ENCODE measurements at places on chromosomes 12 and 14.
A peak's percentile ranks its signal among the peaks of the same experiment; 100 is the strongest.

- no peak for DNase-seq
These were observed 130.8 kb downstream of the RTN1 start for GRCh38 chr14:59739794-59740193.

GRCh38 chr14:28754209-28754985 is 12.2 kb upstream of the FOXG1 start:
- DNase-seq, result peak; percentile 54

DNA sequence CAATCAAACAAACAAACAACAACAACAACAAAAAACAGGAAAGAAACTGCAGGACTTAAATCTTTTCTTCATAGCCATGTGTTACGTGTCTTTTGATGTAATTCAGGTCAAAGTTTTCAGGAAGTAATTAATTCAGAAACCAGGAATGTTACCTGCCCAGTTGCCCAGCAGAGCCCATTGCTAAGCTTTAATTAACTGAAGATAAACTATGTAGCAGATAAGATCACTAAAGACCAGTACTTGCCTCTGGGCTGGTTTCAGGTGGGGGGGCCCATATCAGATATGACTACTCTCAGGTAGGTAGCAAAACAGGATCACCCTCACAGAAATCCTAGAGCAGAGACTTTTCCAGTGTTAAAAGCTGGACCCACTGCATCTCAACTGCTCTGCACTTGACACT is 69.2 kb downstream of the LIN7A start:
- DNase-seq, result no peak

DNA sequence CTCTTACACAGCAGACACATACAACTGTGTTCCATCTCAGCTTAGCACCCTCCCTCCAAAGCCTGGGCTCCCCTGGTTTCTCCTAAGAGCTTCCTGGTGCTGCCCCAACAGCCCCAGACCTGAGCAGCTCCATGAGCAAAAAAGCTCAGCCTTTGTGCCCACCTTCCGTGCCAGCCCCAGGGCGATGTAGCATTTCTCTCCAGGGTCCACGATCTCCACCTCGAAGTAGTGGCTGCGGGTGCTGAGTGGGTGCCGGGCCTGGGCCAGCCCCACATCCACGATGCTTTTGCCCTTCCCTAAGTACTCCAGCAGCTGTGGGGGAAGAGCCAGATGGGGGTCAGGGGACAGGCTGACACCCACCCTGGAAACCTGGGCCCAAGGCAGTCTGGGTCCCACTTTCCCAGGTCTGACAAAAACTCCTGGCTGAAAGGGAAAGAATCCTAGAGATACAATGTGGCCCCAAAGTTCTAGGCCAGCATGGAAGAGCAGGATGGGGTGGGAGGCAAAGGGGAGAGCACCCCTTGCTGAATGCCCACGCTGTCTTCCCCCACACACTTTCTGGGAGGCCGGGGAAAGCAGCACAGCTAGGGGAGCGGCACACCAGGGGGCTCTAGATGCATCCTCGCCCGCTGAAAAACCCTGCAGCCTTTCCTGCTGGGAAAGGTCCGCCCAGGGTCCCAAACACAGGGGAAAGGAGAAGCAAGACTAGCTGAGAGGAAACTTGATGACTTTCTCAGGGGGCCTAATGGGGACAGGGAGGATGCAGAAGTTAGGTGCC is 11.0 kb downstream of the SPRYD3 start:
- DNase-seq, result no peak

DNA sequence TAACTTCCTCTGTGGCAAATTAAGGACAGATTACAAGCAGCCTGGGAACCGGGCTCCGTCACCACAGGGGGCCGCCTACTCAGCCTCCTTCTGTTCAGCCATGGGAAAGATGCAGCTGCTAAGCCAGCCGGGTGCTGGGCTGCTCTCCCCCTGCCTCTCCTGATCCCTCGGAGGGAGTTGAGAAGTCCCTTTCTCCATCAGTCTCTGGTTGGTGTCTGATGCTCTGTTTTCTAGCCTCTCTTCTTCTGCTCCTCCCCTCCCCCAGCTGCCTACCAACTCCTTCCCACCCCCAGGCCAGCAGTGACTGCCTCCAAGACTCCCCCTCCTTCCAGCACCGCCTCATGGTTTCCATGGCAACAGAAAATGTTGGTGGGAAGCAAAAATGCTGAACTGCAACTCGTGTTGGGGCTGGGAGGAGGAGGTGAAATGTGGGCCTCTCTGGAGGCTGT is 486.7 kb downstream of the APAF1 start:
- DNase-seq, result peak; percentile 12

GRCh38 chr12:81644503-81644902 is 114.6 kb downstream of the PPFIA2 start:
- peak; percentile 19 for DNase-seq

DNA sequence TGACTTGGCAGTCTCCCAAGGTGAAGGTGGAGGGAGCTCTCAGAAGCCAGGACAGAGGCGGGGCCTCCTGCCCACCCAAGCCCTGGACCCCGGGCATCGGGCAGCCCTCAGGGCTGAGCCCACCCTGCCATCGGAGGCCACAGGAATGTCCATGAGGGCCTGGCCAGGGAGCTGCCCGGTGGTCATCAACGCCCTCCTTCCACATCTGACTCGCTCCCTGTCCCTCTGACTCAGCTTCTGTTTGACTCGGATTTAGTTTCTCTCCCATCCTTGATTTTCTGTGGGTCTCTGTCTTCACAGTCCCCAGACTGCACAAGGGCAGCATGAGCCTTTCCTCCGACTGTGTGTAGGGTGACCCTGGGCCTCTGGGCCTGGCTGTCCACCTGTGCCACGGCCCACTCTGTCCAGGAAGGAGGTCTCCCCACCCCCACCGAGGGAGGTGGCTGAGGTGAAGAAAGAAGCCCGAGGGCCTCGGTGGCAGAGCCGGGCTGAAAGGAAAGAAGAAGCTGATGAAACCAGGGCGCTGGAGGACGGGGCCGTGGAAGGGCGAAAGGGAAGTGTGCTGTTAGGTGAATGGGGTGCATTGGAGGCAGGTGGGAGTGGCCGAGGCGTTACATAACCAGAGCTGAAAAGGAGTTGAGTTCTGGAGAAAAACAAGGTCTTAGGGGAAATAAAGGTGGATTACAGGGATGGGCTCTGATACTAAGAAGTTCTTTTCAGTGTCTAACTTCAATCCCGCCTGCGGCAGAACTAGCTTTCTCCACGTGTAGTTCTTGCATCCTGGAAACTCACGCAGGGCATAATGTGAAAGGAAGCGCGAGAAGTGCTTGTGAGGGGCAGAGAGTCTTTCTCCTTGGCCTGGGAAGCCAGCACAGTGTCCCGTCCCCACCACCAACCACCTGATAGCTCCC is 16.7 kb upstream of the TMEM106C start:
- DNase-seq, result no peak

- DNase-seq, result no peak
These were observed 30.6 kb downstream of the ATF7IP start for GRCh38 chr12:14396071-14396470.

DNA sequence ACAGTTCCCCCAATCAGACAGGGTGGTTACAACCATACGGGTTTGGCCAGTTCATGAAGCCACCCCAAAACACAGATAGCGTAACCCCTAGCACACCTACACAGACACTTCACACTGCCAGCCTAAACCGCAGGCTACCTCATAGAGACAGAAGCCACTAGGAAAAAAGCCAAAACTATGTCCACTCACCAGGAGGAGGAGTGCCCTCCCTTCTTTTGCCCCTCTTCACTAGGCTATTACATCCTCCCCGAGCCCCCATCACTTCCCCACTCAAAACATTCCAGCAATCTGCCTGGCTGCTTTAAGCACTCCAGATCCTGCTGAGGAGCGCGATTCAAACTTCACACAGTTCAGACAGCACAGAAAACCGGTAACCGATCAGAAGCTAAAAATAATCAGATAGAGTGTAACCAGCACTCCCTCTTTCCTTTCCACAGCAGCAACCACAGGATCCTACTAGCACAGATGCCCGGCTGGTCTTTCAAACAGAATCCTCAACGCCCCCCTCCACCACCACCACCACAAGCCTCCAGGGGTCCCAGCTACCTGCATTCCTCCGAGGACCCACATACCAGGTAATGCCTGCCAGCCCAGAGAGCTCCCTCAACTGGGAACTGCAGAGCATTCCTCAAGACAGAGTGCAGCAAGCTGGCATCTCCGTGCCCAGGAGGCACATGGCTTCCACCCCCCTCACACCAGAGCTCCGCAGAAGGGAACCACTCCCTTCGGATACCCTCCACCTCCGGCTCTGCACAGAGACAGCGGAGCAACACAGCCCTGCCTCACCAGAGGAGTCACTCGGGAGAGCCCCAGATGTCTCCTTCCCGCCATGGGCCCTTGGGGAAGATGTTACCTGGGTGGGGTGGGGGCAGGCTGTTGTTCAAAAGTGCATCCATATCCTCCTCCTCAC is 1.5 kb downstream of the CHD4 start:
- DNase-seq, result peak; percentile 23

DNA sequence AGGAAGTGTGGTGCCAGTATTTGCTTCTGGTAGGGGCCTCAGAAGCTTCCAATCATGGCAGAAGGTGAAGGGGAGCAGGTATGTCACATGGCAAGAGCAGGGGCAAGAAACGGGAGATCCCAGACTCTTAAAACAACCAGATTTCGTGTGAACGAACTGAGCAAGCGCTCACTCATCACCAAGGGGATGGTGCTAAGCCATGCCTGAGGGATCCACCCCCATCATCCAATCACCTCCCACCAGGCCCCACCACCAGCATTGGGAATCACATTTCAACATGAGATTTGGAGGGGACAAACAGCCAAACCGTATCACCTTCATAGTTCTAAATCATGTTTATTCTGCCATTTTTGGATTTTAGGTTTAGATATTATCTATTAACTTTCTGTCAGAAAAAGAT is 140.9 kb downstream of the TGFB3 start:
- no peak for DNase-seq

- no peak for DNase-seq
These were observed 56.7 kb downstream of the FOXG1 start for GRCh38 chr14:28823245-28823644.

GRCh38 chr12:2228535-2228934 is 175.7 kb downstream of the CACNA1C start:
- no peak for DNase-seq

DNA sequence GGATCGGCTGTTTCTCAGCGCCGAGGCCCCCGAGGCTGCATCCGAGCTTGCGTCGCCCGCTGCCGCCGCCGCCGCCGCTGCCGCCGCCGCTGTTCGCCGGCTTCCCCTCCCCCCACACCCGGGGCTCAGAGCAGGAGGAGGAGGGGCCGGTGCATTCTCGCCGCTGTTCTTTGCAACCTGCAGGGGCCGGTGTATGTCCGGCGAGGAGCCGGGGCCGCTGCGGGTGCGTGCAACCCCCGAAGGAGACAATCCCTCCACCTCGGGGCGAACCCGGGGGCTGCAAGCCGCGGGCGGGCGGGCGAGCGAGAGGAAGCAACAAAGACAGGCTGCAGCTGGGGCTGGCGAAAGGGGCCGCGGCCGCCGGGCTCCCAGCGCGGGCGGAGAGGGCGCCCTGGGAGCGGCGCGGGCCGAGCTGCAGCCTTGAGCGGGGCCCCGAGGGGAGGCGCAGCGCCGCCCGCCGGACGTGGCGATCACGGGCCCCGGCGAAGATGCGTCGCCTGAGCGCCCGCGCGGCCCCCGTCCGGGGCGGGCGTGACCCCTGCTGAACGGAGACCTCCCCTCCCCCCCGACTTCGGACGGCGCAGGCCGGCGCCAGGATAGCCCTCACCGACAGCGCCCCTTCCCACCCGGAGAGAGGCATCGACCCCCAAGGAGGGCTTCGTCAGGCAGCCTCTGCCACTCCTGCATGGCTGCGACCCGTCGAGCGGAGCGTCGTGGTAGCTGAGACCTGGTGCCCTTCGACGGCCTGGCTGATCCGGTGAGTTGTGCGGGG is 702 bp downstream of the FAM222A start:
- DNase-seq, result peak; percentile 59

DNA sequence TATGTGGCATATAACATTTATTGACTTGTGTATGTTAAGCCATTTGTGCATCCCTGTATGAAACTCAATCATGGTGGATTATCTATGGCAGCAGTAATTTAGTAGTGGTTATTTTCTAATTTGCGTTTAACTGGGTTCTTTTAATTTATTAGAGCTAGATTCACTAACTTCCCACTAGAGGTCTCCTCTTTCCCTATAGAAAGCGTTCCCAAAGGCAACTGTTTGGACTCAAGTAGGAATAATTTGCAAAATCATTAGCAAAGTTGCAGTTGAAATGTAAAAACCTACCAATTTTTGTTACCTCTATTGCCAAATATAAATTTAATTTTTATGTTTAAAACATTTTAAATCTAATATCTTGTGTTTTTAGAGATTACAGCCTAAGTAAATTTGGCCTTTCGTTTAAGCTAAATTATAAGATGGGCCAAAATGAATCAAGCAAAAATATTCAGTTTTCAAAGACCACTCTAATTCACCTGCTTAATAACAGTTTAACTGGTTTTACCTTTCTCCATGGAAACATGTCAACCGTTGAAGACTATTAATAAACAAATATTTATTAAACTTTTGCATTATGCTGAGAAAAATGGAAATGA is 6.0 kb downstream of the DMAC2L start:
- no peak for DNase-seq

GRCh38 chr14:33062476-33062875 is 123.8 kb downstream of the NPAS3 start:
- no peak for DNase-seq

GRCh38 chr14:77281852-77282410 is 10.9 kb upstream of the NGB start:
- DNase-seq, result no peak

DNA sequence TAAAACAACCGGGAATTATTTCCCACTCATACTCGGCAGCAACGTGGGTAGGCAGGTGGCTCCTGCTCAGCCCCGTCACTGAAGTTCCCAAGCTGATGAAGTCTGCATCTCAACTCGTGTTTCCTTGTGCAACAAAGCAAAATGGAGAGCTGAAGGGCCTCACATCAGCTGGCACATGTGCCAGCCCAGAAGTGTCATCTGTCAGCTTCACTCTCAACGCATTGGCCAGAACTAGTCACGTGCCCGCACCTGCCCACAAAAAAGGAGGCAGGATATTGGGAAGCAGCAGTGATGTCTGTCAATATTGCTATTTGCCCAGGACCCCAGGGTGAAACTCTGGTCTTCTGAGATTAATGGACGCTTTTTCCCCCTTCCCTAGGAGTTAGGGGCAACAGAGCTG is 344.0 kb downstream of the BCL11B start:
- no peak for DNase-seq

DNA sequence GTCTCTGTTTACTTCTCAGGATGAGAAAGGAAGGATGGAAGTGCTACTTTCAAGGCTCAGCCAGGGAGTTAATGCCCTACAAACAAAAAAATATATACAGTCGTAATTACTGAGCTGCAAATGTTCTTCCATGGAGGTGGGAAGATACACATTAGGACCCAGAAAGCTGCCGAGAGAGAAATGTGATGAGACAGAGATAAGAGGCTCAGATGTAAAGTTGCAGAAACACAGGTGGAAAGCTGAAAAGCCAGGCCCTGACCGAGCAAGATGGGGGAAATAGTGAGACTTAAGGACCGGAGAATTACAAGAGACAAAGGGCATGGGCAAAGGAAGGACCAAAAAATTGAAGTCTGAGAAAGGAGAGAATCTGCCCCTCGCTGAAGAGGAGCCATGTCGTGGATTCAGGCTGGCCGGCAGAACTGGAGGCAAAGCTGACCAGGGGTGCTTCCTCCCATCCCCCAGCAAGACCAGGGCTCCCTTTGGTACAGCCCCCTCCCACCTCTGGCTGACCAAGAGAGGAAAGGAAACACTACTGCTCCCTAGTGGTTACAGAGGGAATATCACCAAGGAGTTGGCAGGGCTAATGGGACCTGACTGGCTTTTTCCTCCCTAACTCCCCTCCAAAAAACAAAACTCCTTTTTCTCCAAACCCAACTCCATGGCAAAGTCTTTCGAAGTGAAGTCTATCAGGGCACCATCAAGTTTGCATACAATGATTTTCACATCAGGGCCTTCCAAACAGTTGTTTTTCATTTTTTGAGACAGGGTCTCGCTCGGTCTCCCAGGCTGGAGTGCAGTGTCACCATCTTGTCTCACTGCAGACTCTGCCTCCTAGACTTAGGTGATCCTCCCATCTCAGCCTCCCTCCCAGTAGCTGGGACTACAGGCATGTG is 12.1 kb downstream of the ZFHX2 start:
- DNase-seq, result peak; percentile 81
